ENCODE measurements at places on chromosomes 3 and 15.

DNA sequence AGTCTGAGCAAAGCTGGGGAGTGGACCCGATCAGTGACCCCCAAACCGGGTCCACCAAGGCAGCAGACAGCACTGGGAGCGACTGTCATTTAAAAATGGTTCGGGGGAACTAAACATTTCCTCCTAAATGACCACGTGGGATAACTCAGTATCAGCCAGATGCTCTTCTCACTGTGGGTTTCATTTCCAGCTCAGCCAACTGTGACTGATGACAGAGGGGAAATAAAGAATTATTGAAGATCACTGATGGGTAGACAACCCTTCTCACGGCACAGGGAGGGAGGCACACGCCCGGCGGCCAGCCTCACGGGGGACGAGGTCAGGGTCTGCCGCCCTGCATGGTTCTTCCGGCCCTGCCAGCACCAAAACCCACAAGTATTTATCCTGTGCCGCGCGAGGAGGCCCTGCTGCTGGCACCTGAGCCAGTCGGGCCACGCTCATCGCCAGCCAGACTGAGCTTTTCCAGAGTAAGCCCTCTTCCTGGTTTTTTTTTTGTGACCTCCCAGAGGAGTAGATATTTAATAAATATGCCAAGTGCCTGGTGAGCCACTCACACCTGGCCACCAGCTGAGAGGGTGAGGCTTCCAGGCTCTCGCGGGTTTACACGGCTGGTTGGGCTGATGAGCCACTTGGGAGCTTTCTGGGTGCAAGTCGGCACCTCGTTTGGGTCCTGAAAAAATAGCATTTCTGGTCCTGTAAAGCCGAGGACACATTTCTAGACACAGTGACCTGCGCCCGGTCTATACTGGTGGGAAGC, 6.2 kb downstream of the MELTF start:
- no peak for DNase-seq

DNA sequence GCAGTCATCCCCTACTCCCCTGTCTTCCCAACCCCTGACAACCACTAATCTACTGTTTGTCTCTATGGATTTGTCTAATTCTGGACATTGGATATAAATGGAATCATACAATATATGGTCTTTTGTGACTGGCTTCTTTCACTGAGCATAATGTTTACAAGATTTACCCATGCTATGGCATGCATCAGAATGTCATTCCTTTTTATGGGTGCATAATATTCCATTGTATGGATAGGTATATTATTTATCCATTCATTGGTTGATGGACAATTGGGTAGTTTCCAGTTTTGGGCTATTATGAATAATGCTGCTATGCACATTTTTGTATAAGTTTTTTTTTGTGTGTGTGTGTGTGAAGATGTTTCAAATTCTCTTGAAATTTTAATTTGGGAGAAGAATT, 16.6 kb upstream of the TTBK2 start:
- no peak for DNase-seq

DNA sequence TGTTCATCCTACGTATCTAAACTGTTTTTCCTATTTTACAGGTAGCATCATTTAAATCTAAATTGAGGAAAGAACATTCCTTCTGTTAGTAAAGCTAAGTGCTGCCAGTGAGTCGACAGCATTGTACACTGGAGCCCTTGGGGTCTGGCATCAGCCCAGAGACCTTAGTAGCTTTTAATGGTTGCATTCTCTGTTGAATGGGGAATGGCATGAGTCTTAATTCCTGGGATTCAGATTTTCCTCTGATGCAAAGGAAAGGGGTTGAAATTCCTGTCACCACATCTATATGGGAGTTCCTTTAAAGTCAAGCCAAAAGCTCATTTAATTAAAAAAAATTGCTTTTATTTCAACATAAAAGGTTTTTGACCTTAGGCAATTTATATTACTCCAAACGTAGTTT, 148.4 kb upstream of the GBE1 start:
- no peak for DNase-seq

GRCh38 chr15:50109076-50109987, 9.7 kb downstream of the ATP8B4 start:
- no peak for DNase-seq

DNA sequence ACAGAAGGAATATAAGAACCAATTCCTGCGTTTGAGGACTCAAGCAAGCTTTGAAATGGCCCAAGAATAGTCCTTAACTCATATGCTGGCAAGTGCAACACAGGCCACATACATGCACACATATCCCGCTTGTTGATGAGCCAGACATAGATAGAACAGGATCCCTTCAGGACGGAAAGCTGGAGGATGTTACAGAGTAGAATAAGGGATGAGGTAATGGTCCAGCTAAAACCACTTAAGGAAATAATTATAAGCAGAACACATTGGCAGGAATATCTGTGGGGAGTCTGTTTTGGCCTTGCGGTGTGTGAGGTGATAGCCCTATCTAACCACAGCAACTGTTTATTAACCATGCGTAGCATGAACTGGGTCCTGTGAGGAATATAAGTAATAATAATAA, 25.0 kb downstream of the SCG3 start:
- no peak for DNase-seq

- no peak for DNase-seq
Observed at GRCh38 chr15:93036951-93037819, 51.8 kb downstream of the RGMA start.

- no peak for DNase-seq
Observed at GRCh38 chr15:95458721-95459120, 871.8 kb upstream of the NR2F2 start.

GRCh38 chr3:184241447-184242296, 7.1 kb downstream of the ALG3 start:
- no peak for DNase-seq

- no peak for DNase-seq
Observed at GRCh38 chr3:89227634-89228033, 120.2 kb downstream of the EPHA3 start.

DNA sequence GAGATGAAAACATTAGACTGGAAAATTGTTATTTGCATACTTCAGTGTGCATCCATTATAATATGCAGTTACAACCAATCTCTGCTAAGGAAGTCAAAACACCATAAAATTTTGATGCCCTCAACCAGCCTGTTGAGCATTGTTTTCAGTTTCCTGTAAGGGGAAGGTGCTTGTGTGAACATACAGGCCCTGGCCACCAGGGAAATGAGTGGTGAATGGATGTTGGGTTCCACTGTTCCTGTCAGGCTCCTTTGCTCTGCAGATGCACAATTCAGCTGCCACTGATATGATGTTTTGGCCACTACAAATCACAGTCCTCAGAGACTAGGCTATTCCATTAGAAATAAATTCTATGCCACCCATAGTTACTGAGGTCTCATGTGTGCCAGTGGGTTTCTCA, 184.6 kb downstream of the SYNPR start:
- DNase-seq: no peak

- no peak for DNase-seq
Observed at GRCh38 chr15:80611543-80612080, 83.5 kb upstream of the ABHD17C start.

GRCh38 chr3:11692532-11692813, 48.8 kb upstream of the VGLL4 start:
- DNase-seq: no peak

DNA sequence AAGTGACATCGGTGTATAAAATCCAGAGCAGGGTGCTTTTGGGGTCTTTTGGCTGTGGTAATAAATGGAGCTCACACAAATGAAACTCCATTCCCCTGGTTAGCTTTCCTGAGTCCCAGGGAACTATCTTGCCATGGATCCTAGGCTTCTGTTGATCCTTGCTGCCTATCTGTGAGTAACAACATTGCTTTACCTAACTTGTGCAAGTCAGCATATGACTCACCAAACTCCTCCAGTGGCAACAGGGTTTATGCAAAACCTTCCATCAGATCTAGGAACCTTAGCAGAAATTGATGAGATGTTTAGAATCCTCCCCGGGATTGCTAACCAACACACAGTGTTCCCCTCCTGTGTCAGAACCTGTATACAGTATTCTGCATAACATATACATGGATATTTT, 105.4 kb downstream of the SCAPER start:
- DNase-seq: no peak

DNA sequence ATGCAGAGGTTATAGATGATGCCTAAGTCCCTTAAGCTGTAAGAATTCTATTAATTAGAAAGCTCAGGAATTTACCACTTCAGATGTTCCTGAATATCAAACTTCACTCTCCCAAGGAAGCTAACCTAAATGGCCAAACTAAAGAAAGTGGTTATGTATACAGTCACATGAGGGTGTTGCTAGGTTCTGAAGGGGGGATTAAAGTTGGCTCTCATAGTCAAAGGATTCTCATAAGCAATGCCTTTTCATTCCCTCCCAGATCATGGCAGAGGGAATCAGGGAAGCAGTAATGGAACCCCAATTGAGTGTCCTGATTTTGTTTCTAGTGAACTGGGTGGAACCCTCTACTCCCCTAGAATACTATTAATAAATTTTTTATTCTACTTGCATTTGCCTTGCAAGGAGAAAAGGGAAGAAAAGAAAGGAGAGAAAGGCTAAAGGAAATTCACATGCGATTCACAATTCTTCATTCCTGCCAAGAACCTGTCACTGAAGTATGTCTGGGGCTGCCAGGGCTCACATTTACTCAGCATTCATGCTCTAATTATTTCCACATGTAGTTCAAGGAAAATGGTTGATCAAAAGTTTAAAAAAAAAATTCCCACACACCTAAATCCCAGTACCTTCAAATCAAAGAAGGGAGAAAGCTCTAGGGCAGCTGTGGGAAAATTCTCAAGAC, 25.1 kb downstream of the FSTL1 start:
- no peak for DNase-seq

DNA sequence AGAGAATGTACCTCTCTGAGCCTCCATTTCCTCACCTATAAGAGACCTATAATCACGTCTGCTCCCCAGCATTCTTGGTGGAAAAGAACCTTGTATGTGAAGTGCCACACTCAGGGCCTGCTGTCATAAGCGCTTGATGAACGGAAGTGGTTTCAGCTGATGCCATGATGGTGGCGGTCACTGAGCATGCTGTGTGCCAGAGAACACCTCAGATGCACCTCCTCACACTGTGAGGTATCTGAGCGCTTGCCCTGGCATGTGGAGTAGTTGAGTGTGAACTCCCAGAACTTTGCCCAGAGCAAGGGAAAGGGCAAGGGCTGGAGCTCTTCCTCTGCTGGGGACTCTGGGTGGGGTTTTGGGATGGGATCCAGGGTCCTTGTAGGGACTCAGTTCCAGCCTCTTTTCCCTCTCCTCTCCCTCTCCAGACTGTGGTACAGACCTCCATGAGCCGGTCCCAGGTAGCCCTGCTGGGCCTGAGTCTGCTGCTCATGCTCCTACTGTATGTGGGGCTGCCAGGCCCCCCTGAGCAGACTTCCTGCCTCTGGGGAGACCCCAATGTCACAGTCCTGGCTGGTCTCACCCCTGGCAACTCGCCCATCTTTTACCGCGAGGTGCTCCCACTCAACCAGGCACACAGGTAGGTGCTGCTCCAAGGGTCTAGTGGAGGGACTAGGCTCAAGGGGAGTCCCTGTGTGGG, 2.7 kb downstream of the ABHD14A start:
- no peak for DNase-seq

DNA sequence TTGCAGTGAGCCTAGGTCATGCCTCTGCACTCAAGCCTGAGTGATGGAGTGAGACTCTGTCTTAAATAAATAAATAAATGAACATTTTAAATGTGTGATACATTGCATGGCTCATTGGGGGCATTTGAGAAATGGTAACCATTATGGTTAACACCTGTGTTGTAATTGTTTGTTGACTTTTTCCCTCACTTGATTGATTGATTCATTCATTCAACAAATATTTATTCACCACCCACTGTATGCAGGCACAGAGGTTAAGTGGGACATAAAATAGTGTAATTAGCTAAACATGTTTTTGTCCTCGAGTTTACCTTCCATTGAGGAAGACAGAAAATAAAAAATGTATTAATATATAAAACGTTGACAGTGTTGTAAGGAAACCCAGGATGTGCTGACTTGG, 127.1 kb upstream of the ANKRD28 start:
- no peak for DNase-seq

- DNase-seq: no peak
Observed at GRCh38 chr3:14344351-14344750, 58.1 kb upstream of the SLC6A6 start.

All from T-helper 2 cell treated with Interferon-gamma antibody and Interleukin-4, amounts not matched to agents 5 μg/mL and 100 μg/mL, for 36 hours (primary cell).